Mucosa of descending colon (tissue), 3 donors: ENCODE measurements at places on chromosomes 7 and 10.

DNA sequence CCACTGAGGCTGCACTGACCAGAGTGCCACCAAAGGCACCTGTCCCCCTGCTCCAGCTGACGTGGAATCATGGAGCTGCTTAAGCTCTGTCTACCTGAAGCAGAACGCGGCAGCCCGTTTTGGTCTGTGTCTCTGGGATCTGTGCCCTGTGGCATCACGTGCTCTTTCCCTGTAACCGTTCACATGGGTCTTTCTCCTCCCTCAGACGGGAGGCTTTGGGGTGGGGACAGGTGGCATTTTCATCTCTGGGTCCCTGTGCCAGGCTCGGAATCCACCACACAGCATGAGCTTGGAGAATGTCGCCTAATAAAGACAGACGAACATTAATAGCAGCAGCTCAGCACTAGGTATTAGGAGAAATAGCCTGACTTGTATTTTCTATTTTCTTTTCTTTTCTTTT lies 1.6 kb upstream of the ADAP1 start:
- DNase-seq = peak; percentile 14

GRCh38 chr10:88138319-88138848 lies 275.0 kb downstream of the PTEN start:
- no peak for DNase-seq

DNA sequence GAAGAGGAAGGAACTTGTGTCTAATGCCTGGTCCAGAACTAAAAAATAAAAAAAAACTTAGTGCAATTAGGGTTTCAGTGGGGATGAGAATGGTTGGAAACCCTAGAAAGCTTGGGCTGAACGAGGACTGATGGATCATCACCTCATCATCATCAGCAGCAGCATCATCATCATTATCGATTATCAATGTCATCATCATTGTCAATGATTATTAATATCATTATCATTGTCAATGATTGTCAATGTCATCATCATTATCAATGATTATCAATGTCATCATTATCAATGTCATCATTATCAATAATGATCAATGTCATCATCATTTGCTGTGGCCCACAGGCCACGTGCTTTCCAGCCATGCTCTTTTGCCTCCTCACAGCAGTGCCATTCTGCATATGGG lies 952.0 kb upstream of the ZNF722 start:
- DNase-seq = no peak

GRCh38 chr7:24152877-24153472 lies 131.0 kb upstream of the NPY start:
- DNase-seq = peak; percentile 37

GRCh38 chr7:14047709-14048399 lies 58.4 kb upstream of the ETV1 start:
- no peak for DNase-seq

- DNase-seq = no peak
Observed at GRCh38 chr7:28500138-28500537, 87.8 kb downstream of the CREB5 start.

DNA sequence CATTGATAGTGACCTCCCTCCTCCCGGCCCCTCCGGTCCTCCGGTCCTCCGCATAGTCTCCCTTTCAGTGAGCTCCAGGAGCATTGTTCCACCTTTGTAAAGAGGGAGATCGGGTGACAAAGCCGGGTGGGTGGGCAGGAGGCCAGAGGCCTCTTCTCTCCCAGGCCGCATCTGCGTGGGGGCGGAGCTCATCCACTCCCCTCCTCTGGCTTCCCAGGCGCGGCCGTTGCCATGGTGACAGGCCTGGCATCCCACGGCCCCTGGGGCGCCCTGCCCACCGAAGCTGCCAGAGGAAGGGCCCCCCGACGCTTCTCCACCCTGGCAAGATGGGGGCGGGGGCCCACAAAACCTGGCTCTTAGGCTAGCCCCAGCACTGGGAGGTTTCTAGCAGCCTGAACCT lies 4.4 kb upstream of the FZD9 start:
- DNase-seq = no peak

DNA sequence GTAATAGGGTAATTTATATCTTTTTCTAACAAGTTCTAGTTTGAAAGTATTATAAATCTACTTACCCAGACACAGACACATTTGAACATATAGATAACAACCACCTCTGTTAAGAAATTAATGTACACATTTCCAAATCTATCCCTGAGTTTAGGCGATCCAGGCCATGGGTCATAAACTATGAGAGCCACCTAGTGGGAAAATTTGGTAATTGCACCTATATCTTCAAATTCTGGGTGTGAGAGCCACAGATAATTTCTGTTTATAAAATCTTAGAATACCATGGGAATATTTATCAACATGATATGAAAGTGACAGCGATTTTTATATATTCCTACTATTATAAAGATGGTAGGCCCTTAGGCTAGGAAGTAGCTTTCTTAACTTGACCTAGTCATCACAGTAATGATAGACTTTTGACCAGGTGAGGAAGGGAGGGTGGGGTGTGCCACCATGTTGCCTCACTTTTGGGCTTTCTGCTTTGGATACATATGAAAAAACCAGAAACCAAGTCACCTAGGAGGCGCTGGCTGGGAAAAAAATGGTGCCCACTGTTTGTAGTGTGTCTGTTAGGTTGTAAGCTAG lies 8.0 kb upstream of the EPHA1 start:
- peak; percentile 56 for DNase-seq

- no peak for DNase-seq
Observed at GRCh38 chr7:34155220-34155908, 250.0 kb downstream of the BMPER start.

DNA sequence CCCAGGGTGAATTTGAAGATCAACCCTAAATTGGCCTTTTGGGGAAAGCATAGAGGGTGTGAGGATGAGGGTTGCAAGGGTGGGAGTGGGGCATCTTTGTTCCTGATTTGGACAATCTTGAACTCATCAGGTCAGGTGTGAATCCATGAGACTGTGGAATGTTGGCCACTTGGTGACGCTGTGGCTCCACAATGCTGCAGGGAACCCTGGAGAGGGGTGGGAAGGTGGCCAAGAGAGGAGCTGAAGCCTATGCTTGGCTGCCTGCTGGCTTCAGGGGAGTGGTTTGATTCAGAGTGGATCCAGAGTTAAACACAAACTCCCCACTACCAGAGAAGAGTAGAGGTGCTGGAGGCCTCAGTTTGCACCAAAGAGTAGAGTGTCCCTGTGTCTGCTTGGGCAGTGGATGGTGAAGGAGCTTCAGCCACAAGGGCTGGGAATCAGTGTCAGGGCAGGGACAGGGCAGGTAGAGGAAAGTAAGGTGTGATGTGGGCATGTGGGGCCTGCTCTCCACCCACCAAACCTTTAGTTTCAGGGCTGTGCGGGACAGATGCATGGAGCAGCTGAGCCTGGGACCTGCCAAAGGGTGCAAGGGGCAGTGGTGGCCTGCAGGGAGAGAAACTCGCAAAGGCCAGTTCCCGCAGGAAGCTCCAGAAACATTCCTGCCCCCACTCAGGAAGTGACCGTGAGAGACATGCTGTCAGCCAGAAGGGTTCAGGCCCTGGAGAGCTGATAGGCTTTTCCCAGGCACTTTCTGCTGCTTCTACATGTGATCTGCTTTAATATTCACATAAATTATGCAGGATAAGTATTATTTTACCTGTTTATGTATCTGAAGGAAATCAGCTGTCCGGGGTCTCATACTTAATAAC lies 81.0 kb upstream of the PRSS58 start:
- no peak for DNase-seq

DNA sequence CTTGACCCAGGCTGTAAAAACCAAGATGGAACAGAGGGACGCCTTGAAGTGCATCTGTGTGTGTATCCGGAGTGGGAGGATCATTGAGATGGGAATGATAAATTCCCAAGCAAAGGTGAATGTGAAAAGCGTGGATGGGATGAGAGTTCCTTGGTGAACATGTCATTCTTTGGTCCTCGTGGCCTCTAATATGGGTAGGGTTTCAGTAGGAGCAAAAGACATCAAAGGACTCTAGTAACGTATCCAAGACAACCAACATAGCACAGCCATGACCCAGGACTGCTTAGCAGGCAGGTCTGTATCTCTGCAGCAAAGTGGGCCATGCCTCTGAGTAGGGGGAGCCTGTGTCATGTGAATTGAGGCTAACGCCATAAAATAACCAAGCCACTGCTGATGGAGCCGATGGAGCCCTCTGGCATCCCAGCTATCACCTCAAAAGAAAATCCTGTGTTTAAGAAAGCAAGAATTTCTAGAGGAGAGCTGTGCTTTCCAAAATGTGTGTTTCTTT lies 98.6 kb downstream of the CCDC3 start:
- no peak for DNase-seq

DNA sequence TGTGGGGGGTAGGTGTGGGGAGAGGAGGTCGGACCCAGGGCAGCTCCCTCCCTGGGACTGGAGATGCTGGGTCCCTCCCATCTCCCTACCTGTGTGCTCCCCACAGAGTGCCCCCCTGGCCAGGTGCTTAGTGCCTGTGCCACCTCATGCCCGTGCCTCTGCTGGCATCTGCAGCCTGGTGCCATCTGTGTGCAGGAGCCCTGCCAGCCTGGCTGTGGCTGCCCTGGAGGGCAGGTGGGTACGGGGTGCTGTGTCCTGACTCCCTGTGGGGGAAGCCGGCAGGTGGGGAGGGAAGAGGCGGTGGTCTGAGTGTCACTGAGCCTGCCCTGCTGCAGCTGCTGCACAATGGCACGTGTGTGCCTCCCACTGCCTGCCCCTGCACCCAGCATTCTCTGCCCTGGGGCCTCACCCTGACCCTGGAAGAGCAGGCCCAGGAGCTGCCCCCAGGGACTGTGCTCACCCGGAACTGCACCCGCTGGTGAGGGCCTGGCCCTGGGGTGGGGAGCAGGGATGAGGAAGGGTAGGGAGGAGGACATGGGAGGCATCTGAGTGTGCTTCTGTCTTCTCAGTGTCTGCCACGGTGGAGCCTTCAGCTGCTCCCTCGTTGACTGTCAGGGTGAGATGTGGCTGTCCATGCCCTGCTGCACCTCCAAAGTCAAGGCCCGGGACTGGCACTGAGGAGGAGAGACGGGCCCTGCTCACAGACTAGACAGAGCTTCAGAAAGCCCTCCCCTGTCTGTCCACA lies 11.7 kb upstream of the ZNF862 start:
- DNase-seq = no peak

- DNase-seq = no peak
Observed at GRCh38 chr10:96850825-96851224, 18.7 kb downstream of the LCOR start.

DNA sequence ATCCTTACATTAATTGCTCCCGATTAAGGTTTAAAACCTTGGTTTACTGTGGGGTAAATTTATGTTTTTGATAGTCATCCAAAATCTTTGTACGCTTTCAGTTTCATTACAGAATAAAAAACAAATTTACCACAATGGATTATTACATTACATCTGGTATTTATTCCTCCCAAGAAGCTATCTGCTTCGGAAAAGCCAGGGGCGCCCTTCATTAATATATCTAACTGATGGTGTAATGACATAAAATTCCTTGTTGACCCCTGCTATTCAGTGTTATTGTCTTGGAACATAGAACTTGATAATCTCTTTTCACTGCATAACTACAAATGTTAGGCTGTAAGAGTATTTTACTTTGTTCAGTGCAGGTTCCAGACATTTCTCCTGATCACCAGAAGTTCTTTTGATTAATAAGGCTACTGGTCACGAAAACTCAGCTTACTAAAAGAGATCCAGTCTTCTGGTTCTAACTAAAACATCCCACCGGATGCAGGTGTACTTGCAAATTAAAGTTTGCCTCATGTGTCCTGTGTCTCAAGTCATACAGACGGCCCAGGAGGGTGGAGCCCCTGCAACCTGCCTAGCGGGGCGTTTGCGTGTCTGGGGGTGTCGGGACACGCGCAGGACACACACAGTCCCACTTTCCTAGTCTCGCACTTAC lies 581 bp upstream of the GLCCI1 start:
- no peak for DNase-seq

DNA sequence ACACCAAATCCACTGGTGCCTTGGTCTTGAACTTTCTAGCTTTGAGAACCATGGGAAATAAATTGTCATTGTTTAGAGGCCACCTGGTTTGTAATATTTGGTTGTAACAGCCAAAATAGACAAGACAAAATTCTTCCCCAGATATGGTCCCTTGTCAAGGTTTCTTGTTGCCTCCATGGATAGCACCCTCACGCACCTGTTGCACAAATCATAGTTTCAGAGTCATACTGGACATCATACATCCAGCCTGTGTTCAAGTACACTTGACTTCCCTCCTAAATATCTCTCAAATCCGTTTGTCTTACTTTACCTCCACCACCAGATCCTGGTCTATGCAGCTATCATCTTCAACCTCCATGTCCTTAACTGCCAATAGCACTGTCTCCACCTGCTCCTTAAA lies 256.7 kb upstream of the IGFBP3 start:
- DNase-seq = no peak

GRCh38 chr10:116850058-116850611 lies 836 bp downstream of the ENO4 start:
- no peak for DNase-seq

DNA sequence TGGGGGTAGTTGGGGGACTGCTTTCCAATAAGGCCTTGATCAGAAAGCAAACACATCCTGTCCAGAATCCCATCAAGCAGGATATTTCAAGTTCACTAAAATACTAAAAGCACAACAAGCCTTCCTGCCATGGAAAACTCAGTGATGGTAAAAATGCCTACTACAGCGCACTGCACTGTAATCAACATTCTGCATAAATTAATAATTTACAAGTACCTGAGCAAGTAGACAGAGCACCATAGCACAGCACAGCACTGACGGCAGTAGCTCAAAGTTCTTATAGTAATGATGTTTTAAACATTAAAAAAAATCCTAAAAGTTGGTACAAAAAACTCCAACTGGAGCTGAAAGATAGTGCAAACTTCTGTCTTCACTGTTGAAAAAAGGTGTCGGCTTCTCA lies 120.5 kb downstream of the FANK1 start:
- no peak for DNase-seq

GRCh38 chr7:135718794-135719437 lies 9.1 kb downstream of the SLC13A4 start:
- DNase-seq = no peak
